ENCODE measurements at places on chromosomes 5 and 9.

GRCh38 chr5:64569858-64570257, 64.0 kb downstream of the RGS7BP start:
- no peak for DNase-seq

- DNase-seq, result no peak
Measured at GRCh38 chr5:136141561-136141960, 8.9 kb downstream of the SMAD5 start.

DNA sequence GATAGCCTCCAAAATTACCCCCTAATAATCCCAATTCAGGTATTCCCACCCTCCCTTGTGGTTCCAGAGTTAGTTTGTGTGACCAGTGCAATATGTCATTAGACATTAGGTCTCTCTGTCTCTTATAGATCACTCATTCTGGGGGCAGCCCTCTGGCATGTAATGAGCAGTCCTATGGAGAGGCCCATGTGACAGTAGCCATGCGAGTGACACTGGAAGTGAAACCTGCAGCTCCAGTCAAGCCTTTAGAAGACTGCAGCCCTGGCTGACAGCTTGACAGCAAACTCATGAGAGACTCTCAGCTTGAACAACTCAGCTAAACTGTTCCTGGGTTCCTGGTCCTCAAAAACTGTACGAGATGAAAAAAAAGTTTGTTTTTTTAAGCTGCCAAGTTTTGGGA, 54.0 kb upstream of the HSPB3 start:
- no peak for DNase-seq

DNA sequence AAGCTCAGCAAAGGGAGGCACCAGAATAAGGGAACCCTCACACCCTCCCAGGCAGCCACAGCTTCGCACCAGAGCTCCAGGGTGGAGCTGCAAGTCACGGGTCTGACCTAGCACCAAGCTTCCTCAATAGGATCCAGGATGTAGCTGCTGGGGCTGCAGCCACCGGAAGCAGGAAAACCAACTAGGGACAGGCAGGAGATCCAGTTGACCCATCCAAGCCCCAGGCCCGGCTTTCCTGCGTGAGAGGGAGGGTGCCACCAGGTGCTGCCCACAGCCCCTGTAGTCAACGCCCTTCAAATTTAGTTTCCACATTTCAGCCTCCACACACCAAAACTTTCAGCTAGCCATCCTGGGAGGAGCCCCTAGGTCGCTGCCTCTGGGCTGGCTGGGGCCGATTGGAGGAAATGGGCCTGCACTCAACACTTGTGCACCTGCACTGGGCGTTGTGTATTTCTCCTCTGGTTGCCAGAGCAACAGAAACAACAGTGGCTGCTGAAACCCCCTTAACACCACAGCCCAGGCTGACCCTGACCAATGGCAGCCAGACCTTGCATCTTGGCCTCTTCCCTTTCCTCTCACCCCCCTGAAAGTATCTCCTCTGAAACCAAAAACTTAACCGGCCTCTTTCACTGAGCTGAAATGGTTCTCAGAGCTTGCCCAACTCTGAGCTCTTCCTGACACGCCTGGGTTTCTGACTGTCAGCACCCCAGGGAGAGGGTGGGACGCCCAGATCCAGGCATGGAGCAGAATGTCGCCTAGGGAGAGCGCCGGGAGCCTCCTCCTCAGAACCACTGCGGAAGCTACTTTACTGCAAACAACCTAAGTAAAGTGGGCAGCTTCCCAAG, 226.5 kb upstream of the MAP3K1 start:
- peak; percentile 12 for DNase-seq

DNA sequence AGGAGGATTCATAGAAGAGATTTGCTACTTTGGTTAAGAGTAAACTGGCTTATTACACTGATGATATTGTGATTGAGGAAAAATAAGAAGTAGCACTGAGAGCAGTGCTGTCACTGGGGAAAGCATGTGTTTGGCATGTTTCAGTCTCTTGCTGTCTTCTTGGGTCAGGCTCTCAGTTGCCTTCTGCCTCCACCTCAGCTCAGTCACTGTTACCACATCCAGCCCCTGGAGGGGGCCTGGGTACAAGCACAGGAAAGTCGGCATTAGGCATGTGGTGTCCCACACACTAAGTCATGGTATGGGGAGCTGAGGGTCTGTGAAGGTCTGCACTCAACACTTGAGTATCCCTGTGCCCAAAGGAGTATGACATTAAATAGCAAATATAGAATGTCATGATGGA, 958.3 kb upstream of the CDH9 start:
- no peak for DNase-seq

- peak; percentile 23 for DNase-seq
Measured at GRCh38 chr5:146510559-146511125, 5.3 kb downstream of the GPR151 start.

DNA sequence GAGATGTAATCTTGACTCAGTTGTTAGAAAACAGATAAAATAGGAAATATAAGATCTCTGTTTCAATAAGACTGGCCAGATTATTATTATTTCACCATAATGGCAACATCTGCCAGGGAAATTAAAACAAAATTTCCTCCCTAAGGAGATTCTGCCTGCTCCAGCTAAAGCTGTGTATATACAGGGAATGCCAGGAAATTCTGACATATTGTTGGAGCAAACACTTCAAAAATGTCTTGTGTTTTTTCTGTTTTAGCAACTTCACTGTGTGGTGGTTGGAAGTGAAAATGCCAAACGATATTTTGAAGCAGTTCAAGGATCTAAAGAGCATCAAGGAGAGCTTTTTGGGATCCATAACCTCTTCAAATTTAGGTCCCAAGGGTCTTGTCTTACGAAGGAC, 90.8 kb downstream of the ERCC6L2 start:
- DNase-seq, result no peak

- no peak for DNase-seq
Measured at GRCh38 chr5:763397-763796, 21.1 kb downstream of the ZDHHC11B start.

DNA sequence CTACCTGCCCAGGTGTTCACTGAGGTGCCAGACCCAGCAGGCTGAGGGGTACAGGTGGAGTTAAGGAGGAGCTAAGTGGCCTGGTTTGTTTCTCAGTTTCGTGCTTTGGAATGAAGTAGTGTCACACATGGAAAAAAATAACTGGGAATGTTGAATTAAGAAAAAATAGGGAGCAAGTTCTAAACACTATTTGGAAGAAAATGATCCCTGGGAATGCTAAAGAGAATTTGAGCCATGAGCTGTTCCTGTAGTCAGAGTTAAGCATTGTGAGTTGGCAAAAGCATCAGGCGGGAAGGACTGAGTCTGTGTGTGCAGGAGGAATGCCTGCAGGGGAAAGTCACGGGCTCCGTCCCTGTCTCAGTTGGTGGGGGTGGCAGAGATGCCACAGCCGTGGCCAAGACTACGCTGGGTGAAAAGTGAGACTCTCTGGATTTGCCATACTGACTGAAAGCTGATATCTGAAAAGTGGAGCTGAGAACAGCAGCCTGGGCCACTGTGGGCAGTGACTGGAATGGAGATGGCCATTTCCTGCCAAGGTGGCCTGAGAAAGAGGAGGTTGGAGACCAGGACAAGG, 37.0 kb downstream of the SYK start:
- no peak for DNase-seq

GRCh38 chr9:133502112-133502511, 22.6 kb downstream of the MYMK start:
- no peak for DNase-seq

GRCh38 chr5:151075698-151076331, 5.0 kb downstream of the TNIP1 start:
- DNase-seq, result no peak

DNA sequence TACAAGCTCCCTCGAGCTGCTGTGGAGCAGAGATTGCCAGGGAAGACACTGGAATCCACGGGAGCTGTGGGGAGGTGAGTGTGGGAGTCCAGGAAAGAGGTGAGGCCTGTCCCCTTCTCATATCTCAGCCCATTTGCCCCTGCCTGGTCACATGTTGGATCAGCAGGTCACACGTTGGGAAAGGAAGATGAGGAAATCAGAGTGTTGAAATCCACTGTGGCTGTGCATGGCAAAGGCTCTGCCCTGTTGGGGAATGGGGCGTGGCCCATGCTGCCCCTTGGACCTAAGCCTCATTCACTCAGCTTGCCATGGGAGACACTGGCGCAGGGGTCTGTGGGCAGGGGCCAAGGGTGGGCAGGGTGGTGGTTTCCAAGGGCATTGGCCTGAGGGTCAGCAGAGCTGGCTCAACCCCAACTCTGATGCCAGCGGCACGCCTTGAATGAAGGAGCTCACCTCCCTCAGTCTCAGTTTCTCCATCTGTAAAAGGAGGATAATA, 85.4 kb upstream of the CPEB4 start:
- DNase-seq, result peak; percentile 74

DNA sequence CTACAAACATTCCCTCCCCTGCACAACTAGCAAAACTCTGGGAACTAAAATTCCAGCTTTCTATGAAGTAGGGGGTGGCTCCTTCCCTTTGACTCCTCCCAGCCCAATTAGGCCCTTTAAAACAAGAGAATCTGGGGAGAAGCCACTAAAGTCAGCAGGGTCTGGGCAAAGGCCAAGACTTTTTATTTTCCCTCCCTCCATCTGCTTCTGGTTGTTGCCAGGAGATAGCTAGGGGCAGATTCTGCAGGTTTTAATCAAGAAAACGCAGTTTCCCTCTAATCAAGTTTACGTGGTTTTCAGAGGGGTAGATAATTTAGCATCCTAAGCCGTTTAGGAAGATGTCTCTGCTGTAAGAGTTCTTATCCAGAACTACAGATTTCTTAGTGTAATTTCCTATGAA, 114.5 kb upstream of the CDH6 start:
- DNase-seq, result peak; percentile 73

Data from hematopoietic multipotent progenitor cell treated with erythropoietin and hydrocortisone succinate and interleukin-3 and kit ligand, for 6 days (in vitro differentiated cells).